Lower leg skin (tissue), 4 donors: ENCODE measurements at places on chromosomes 1 and 21.

DNA sequence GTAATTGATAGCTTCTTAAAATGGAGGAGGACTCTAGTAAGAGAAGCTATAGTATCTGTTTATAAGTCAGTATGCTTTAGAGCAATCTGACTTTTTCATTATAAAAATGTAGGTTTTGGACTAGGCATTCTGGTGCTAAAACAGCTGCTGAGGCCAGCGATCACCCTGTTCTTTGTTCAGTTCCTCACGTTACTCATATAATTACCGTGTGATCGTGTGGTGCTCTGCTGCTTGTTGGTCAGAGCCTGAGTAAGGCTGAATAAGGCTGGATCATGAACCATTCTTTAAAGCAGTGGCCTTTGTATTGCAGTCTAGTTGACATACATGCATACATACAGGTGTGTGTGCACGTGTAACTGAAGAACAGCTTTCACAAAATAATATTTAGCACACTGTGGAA, 25.2 kb downstream of the CDC42 start:
- DNase-seq, result no peak

DNA sequence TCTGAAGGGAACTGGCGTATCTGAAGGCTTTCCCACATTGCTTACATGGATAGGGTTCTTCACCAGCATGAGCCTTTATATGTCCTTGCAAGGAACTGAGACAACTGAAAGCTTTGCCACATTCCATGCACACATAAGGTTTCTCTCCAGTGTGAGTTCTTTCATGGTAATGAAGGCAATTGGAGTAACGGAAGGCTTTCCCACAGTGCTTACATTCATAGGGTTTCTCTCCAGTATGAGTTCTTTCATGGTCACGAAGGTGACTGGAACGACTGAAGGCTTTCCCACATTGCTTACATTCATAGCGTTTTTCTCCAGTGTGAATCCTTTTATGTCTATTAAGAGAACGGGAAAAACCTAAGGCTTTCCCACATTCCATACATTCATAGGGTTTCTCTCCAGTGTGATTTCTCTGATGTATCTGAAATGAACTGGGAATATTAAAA, 15.0 kb downstream of the ZNF124 start:
- DNase-seq, result no peak

DNA sequence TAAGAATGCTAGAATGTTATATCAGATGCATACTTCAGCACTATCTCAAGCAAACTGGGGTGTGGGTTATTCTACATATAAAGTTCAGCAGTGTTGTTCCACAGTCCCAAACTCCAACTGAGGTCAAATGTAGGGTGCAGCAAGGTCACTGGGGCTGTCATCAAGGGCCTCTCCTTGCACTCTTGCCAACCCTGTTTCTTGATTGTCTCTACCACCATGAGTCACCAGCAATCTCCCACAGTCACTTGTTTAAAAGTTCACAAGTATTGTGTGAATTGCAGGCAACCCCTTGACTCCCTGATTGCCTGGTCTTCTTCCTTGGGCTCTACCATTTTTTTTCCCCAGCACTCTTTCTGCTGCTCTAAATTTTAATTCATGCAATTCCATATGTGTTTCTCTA, 10.6 kb downstream of the METTL18 start:
- DNase-seq, result no peak

- no peak for DNase-seq
Measured at GRCh38 chr1:243550276-243550675, 294.4 kb downstream of the SDCCAG8 start.

DNA sequence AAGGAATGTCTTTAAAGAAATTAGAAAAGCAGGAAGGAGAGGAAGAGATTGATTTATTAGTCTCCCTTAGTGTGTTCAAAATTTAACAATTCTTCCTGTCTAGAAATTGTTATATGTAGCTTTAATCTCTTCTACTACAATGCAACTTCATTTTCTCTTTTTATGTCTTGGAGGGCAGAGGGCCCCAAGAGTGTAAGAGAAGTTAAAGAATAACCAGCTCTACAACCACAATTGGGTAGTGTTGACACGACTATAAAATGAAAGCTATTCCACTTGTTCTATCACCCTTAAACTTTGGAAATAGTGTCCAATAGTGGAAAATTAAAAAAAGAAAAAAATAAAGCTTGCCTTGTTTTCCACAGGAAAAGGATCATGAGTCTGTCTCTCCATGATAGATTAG, 82.6 kb upstream of the DPYD start:
- no peak for DNase-seq

- no peak for DNase-seq
Measured at GRCh38 chr1:48107516-48107915, 110.3 kb upstream of the TRABD2B start.

DNA sequence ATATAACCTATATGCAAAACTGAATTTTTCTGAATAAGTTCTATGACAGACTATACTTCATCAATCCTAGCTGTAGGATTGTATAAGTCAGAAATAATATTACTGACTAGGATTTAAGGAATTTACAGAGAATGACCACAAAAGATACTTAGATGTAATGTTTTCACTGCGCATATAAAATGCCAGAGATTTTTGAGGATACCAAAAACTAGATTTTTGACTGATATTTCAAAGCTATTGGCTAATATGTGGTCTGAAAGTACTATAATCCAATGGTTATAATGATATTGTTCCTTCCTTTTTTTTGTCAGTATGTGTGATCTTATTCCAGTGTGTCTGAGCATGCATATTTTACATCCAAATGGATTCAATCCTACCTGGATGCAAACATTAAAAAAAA, 17.0 kb upstream of the IFI44L start:
- no peak for DNase-seq

DNA sequence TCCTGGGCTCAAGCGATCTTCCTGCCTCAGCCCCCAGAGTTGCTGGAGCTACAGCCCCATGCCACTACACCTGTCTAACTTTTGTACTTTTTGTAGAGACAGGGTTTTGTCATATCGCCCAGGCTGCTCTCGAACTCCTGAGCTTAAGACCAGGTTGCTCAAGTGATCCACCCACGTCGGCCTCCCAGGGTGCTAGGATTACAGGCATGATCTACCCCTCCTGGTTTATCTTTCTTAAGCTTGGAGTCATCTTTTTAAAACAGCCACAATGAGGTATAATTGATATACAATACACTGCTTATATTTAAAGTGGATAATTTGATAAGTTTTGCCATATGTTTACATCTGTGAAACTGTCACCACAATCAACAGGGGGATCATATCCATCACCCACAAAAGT, 25.4 kb upstream of the WDR26 start:
- no peak for DNase-seq

- no peak for DNase-seq
Measured at GRCh38 chr1:118340928-118341910, 156.2 kb upstream of the SPAG17 start.

DNA sequence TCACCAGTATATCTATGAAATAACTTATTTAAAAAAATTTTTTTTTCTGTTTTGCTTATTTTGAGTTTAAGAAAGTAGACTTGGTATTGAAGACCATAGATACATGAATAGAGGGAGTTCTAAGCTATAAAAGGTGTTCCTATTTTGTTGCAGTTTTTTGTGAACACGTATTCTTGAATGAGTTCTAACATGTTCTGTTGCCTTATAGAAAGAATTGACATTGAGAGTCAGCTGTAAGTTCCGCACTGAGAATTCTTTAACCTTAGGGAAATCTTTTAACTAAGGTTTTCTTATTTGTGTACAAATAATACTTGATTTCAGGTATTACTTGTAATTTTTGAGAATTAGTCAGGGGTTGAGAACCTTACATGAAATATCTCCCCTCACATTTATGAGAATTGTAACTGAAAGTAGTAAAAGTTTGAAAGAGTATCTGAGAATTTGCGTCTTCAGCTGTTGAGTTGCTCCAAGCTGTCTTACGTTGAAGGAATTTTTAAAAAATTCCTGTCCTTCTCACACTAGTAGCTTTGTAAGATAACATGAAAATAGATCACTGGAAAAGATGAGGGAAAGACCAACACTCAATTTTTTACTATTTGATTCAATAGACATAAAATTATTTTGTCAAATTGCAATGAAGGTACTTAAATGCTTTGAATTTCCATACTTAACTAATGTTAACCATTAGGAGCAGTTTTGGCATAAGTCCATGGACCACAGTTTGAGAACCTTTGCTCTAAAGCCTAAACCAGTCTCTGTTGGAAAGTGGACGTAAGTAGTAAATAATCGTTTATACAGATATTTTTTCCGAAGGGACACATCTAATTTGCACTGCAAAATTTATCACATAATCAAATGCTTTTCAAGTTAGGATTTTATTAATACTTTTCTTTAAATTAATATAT, 3.8 kb downstream of the DR1 start:
- no peak for DNase-seq

DNA sequence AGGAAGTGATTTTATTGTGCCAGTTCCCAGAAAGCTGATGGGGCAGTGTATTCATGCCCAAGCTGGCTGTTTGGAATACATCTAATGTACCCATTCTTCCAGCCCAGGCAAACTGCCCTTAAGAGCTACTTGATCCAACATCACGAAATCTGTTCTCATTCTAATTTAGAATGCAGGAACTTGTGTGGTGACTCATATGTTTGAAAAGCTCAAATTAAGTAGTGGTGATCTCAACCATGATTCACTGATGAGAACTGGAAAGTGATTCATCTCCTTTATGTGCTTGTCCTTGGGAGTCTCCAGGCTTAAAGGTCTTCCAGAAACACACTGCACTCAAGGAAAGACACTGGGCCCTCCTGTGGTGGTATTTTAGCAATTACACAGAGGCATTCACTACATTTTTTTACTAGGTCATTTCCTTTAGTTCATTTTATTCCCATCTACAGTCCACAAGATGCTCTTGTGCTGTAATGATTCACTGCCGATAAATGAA, 65.4 kb downstream of the RPE65 start:
- DNase-seq, result peak; percentile 25

- no peak for DNase-seq
Measured at GRCh38 chr1:27074175-27074780, 61.6 kb upstream of the TENT5B start.

GRCh38 chr21:28228636-28228995, 764.1 kb downstream of the LTN1 start:
- no peak for DNase-seq

DNA sequence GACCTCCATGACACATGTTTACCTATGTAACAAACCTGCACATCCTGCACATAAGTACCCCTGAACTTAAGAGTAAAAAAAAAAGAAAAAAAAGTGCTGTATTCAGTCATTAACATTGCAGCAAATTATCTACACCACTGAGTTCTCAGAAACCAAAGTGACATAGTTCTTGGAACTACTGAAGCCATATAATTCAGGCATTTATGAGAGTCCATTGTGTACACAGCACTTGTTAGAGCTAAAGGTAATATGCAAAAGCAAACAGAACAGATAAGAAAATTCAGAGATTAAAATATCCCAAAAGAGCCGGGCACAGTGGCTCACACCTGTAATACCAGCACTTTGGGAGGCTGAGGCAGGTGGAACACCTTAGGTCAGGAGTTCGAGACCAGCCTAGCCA, 38.0 kb downstream of the F5 start:
- DNase-seq, result no peak
